MG63 (cell line): ENCODE measurements at places on chromosomes 7 and 10.
A peak's percentile ranks its signal among the peaks of the same experiment; 100 is the strongest.

DNA sequence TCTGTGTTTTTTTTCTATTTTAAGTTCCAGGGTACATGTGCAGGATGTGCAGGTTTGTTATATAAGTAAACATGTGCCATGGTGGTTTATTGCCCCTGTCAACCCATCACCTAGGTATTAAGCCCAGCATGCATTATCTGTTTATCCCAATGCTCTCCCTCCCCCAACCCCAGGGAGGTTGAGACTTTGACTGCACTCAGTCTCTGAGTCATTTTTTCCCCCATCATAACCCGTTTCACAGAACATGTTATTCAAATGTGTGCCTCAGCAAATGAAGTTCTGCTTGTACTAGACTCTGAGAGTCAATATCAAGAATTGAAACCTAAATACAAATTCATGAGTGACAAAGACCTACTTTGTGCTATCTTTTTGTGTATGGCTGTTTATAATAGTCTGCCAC lies 70.0 kb upstream of the CYP26C1 start:
- no peak for DNase-seq

DNA sequence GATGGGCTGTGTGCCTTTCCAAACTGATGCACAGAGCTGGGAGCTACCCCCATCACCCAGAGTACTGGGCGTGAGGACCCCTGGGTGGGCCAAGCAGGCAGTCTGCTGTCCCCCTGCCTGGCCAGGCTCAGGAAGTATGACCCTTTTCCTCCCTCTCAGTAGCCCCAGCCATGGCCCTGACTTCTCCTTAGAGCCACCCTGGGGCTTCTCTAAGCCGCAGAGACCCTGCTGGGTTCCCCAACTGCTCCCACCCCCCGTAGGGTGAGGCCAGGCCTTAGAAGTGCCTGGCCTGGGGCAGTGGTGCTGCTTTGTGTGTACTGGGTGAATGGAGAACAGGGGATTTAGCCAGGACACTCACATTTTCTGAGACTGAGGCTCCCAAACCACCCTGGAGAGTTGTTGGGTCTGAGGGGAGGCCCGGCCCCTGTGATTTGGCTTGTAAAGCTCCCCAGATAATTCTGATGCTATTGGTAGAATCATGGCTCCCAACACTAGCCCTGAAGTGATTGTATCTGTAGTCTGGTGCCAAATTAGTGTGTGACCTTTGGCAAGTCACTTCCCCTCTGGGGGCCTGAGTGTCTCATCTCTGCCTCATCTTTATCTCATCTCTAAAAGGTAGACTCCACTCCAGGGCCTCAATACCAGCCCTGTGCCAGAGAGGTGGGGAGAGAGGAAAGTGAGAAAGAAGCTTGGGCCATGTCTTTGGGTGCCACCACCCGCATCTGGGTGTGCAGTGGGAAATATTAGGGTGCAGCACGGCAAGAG lies 99.7 kb upstream of the PPIF start:
- DNase-seq = no peak

DNA sequence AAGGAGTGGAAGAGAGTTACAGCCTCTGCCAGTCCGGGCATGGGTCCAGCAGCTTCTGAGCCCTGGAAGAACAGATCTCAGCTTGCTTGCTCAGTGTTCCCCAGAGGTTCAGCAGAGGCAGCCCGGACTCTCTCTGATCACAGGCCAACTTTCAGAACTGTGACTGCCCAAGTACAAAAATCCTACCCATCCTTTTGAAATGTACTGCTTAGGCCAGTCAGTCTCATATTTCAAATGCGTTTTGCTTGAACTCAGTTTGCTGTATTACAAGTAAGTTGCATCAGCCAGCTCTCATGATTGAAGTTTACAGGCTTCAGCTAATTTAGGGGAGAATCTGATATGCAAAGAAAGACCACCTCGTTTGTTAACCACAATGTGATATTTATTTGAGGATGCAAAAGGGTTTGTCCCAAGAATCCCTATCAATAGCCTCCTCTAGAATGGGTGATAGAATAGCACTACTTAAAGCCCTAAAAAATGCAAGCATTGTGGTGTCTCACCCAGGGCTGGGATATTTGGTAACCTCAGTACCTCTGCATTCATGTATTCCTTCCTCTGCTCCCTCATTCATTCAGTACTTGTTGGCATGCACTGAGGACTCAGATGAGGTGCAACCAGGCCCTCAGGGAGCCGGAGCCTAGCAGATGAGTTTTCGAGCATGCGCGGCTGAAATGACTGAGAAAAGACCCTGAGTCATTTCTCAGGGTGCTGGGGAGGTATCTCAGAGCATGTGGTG lies 7.0 kb downstream of the AIMP2 start:
- DNase-seq = peak; percentile 86

- peak; percentile 38 for DNase-seq
Measured at GRCh38 chr7:71604818-71605414, 473.0 kb downstream of the GALNT17 start.

DNA sequence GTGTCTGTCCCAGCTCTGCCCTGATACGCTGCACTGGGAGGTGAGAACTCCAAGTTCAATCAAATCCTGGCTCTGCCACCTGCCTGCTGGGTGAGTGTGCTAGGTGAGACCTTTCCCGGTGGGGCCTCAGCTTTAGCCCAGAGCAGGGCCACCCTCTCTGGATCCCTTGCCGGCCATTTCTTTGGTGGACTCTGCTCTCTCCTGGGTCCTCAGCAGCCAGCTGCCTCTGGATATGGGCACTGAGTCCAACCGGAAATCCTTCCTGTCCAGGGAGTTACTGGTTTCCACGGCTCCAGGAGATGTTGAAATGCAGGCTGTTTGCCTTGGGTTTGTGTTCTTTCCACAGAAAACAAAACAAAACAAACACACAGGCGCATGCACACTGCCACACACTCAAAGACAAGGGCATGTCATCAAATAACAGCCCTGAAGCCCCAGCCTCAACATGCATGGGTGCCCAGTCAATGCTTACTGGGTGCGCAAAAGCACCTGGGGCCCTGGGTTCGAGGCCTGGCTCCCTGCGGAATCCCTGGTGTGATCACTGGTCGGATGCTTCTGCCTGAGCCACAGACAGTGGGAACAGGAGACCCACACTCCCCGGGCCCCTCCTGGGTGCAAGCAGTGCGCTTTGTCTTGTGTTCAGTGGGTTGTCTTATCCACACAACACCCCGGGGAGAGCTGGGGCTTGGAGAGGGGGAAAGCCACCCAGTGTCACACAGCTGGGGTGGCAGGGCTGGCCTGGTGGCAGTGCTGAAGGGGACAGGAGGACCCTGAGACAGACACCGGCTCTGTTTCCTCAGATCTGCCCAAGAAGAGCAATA lies 33.1 kb downstream of the PPIF start:
- peak; percentile 58 for DNase-seq

DNA sequence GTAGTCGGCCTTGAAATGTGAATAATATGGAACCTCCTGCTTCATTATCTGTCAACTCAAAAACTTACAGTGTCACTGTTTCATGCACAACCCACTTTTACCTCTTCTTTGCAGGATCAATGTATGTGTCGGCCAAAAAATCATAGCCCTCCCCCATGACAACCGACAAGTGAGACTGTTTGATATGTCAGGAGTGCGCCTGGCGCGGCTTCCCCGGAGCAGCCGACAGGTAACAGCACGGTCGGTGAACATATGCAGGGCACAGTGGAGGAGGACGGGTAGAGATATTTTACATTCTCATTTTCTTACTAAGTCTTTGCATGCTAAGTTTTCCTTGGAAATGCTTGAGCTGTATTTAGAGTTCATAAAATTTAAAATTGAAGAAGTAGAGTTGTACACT lies 68.6 kb downstream of the WDR37 start:
- DNase-seq = no peak

DNA sequence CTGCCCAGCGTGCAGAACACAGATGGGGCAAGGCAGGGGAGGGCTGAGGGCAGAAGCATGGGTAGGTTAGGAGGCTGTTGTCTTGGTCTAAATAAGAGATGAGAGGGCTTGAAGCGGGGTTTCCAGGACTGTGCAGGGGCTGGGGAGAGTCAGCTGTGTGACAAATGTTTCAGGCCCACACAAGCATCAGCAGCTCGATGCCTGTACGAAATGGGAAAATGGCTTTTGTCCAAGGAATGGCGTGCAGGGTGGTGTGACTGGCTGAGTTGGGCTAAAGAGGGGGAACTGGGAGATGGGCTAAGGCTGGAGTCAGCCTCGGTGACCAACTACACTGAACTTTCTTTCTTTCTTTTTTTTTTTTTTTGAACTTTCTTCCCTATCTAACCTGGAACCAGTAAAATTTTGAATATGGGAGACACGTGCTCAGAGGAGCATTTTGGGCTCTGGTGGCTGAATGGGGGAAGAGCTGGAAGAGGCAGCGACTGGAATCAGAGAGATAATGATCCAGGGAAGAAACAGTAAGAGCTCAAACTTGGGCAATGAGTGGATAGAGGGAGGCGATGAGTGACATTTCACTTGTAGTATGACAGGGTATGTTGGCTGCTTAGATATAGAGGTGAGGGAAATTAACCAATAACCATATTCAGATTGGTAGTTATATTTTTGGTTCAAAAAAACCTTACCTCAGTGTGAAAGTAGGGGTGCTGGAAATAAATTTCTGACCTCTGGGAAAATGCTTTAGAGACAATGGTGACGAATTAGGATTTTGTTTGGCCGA lies 10.2 kb upstream of the EPHA1 start:
- DNase-seq = no peak

GRCh38 chr10:75466886-75467285 lies 35.5 kb downstream of the LRMDA start:
- DNase-seq = no peak

GRCh38 chr10:2212244-2212834 lies 475.0 kb upstream of the ADARB2 start:
- DNase-seq = no peak

- DNase-seq = no peak
Measured at GRCh38 chr7:130491841-130492522, at the start of gene MEST. Gene MEST, plus strand, starts transcription at chr7:130492085. Its CDS starts 229 bp downstream, at chr7:130492314.

DNA sequence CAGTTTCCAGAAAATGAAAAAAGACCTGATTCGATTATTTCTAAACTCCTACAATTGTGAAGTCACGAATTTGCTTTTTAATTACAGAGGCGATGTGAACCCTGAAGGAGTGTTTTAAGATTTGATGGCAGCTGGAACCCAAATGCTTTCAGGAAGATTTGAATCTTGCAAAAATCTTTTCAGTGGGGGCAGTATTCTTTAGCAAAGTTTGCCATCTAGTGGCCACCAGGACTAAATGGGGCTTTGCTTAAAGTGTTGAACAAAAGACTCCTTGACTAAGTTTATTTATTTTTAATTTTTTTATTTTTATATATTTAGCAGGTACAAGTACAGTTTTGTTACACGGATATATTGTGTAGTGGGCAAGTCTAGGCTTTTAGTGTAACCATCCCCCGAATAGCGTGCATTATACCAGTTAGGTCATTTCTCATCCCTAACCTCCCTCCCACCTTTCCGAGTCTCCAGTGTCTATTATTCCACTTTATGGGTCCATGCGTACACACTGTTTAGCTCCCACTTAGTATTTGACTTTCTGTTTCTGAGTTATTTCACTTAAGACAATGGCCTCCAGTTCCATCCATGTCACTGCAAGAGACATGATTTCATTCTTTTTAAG lies 98.8 kb downstream of the CACNB2 start:
- no peak for DNase-seq

DNA sequence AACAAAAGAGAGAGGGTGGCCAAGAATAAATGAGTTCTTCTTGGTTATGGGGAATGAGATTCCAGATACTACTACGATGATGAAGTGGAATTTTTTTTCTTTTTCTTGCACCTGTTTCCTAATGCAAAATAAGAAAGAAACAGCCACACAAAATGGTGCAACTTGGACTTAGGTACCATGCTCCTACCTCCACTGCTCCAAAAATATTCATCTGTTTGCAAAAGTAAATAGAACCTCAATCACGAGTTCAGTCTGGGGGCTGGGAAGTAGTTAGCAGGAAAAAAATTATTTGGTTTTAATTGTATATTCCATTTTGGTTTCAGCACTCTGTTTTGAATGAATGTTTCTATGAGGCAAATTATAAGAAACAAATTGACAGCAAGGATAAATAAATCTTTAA lies 73.5 kb downstream of the SLC25A13 start:
- DNase-seq = no peak

- no peak for DNase-seq
Measured at GRCh38 chr10:120979435-120980278, 128.5 kb downstream of the WDR11 start.

DNA sequence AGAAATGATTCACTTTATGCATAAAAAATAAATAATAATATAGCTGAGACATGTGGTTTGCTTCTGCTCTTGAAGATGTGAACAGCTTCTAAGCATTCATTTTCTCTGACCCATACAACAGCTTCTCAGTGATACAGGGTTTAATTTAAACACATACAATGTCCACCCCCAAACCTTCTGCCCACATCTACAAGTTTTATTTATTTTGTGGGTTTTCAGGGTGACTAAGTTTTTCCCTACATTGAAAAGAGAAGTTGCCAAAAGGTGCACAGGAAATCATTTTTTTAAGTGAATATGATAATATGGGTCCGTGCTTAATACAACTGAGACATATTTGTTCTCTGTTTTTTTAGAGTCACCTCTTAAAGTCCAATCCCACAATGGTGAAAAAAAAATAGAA lies 17.2 kb downstream of the INHBA start:
- DNase-seq = no peak

- DNase-seq = no peak
Measured at GRCh38 chr7:117688126-117688525, 185.1 kb downstream of the CTTNBP2 start.

GRCh38 chr7:24788075-24788474 lies 30.8 kb upstream of the GSDME start:
- DNase-seq = no peak

- no peak for DNase-seq
Measured at GRCh38 chr7:129495987-129496386, 6.3 kb upstream of the SMKR1 start.

GRCh38 chr7:37718585-37718984 lies 35.0 kb downstream of the GPR141 start:
- DNase-seq = no peak

GRCh38 chr7:45686441-45687184 lies 112.4 kb downstream of the ADCY1 start:
- no peak for DNase-seq

DNA sequence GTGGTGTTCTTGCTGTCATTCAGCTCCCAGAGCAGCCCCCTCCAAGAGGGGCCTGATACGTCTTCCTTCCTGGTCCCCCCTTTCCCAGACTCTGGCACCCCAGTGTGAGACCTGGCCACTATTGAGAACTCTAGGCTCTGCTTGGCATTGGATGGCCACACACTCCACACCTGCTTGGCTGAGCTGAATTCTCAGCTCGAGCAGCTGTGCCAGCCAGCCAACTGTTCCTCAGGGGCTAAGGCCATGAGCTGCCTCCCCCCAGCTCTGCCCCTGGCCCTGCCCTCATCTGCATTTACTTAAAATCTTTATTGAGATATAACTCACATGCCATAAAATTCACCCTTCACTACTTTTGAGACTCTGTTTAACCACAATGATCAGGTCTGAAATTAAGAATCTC lies 6.7 kb downstream of the TLL2 start:
- no peak for DNase-seq

- no peak for DNase-seq
Measured at GRCh38 chr7:19984231-19984632, 210.8 kb upstream of the TMEM196 start.
